A549 treated with RU486 at 1 μM for 4 hours (cell line): ENCODE measurements at places on chromosomes 7 and 10. TPM values are rescaled to one million over a fixed set of nuclear protein-coding genes. Genes with fewer than 3 reads are reported as not detected.

The NUDT5 gene
- 123 to 183 TPM (median 152 TPM) in 5 replicates for total RNA-seq

The TMEM140 gene
- 1.1 to 2.0 TPM (median 1.4 TPM) in 5 replicates for total RNA-seq

The CHCHD1 gene
- 62.9 to 70.8 TPM (median 69.1 TPM) in 5 replicates for total RNA-seq

The HECTD2 gene
- total RNA-seq = 1.2 to 4.0 TPM (median 3.7 TPM) in 5 replicates

The ZNF853 gene
- 1.8 to 2.9 TPM (median 2.3 TPM) in 5 replicates for total RNA-seq

The SLC16A9 gene
- total RNA-seq = 0.05 to 0.09 TPM (median 0.08 TPM) in 4 of 5 replicates, not detected in the other

The MUC3A gene
- 10.0 to 17.6 TPM (median 16.9 TPM) in 5 replicates for total RNA-seq

The PALD1 gene
- total RNA-seq = 5.0 to 7.9 TPM (median 7.1 TPM) in 5 replicates

The NEUROG3 gene
- not detected in 5 replicates for total RNA-seq

The THAP5 gene
- 5.4 to 20.0 TPM (median 15.8 TPM) in 5 replicates for total RNA-seq

The EBLN1 gene
- total RNA-seq = 0.10 to 0.13 TPM in 2 of 5 replicates, not detected in the others

The NPC1L1 gene
- total RNA-seq = 0.05 to 0.14 TPM (median 0.06 TPM) in 5 replicates

The C10orf67 gene
- 0.03 to 0.24 TPM (median 0.13 TPM) in 4 of 5 replicates, not detected in the other for total RNA-seq

The BTBD16 gene
- total RNA-seq = 0.32 to 0.80 TPM (median 0.49 TPM) in 5 replicates

The CLRN3 gene
- total RNA-seq = 0.23 TPM in 1 of 5 replicates, not detected in the others

The HTR5A gene
- not detected in 5 replicates for total RNA-seq

The DHX32 gene
- total RNA-seq = 32.9 to 49.2 TPM (median 46.9 TPM) in 5 replicates

The TMEM236 gene
- total RNA-seq = 0.03 to 0.07 TPM (median 0.06 TPM) in 5 replicates

The SYT15 gene
- total RNA-seq = 2.6 to 3.3 TPM (median 2.9 TPM) in 5 replicates

The LRRD1 gene
- total RNA-seq = not detected in 5 replicates

The VSTM2A gene
- not detected in 5 replicates for total RNA-seq

The CDNF gene
- total RNA-seq = 0.28 to 1.1 TPM (median 0.88 TPM) in 5 replicates

The C10orf53 gene
- not detected in 5 replicates for total RNA-seq

The SGCE gene
- total RNA-seq = 45.7 to 56.8 TPM (median 55.7 TPM) in 5 replicates

The ARMC3 gene
- 0.34 to 1.2 TPM (median 0.73 TPM) in 5 replicates for total RNA-seq

The HBP1 gene
- total RNA-seq = 18.8 to 28.1 TPM (median 23.2 TPM) in 5 replicates

The ADIRF gene
- total RNA-seq = 0.21 TPM in 1 of 5 replicates, not detected in the others

The MACROH2A2 gene
- 24.8 to 31.5 TPM (median 28.6 TPM) in 5 replicates for total RNA-seq

The ZMIZ2 gene
- 21.0 to 36.2 TPM (median 30.9 TPM) in 5 replicates for total RNA-seq

The AKR1C1 gene
- 507 to 659 TPM (median 621 TPM) in 5 replicates for total RNA-seq
